ENCODE measurements at places on chromosomes 12 and 14.

DNA sequence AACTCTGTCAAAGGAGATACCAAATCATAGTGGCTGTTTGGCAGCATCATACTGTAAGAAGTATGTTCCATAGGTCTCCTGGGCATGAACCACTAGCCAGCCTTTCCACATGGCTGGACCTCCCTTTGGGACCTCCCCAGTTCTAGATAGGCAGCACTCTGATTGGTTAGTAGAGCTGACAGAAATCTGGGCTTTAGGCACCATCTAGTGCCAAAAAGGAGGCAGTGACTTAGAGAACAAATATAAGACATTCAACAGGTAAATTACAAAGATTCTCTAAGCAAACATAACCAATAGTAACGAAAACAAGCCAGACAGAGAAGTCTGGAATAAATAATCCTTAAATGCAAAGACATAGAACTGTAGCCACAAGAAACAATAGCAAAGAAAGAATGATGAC, 148.0 kb upstream of the PDE3A start:
- no peak for DNase-seq
- no peak overlapping the region for H3K4me3 ChIP-seq
- H3K36me3 ChIP-seq, result no peaks in the 10 kb centered on the region
- H3K27ac ChIP-seq, result no peak overlapping the region
- H3K27me3 ChIP-seq, result no peaks in the 10 kb centered on the region
- no peaks in the 10 kb centered on the region for H3K4me1 ChIP-seq

- H3K36me3 ChIP-seq, result no peaks in the 10 kb centered on the region
- peaks cover 4% of the 10 kb centered on the region for H3K4me1 ChIP-seq
- DNase-seq, result no peak
Observed at GRCh38 chr12:104620837-104621531, 164.2 kb downstream of the CHST11 start.

GRCh38 chr12:102869571-102869970, 47.5 kb downstream of the PAH start:
- no peak overlapping the region for H3K27ac ChIP-seq
- H3K36me3 ChIP-seq, result no peaks in the 10 kb centered on the region
- DNase-seq, result no peak
- H3K4me3 ChIP-seq, result no peak overlapping the region
- no peaks in the 10 kb centered on the region for H3K27me3 ChIP-seq

GRCh38 chr12:40032433-40033241, 73.2 kb downstream of the SLC2A13 start:
- H3K27ac ChIP-seq, result no peak overlapping the region
- no peaks in the 10 kb centered on the region for H3K27me3 ChIP-seq
- no peak overlapping the region for H3K4me3 ChIP-seq
- no peaks in the 10 kb centered on the region for H3K36me3 ChIP-seq
- no peaks in the 10 kb centered on the region for H3K4me1 ChIP-seq
- no peak for DNase-seq

DNA sequence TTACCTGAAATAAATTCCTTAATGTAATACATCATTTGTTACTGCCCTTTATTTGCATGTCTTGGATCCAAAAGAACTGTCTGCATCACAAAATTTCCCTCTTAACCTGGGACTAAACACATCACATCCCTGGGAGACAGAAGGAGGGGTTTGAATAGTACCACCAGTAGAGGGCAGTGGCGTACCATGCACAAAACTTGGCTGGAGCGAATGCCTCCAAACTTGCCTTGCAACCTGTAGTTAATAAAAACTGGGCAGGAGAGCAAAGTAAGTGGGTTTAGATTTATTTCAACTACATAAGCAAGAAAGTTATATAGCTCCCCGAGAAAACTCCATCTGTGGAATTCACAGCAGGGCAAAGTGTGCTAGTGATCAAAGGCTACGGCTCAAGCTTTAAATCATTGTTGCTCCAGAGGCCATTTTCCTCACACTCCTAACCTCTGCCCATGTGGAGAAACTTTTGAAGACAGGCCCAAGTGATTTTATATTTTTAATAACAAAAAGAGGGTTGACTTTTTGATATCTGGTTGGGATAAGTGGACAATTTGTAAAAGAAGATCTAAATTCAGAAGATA, 1176.7 kb upstream of the SEL1L start:
- H3K27me3 ChIP-seq, result no peaks in the 10 kb centered on the region
- no peak overlapping the region for H3K4me3 ChIP-seq
- DNase-seq, result no peak
- H3K36me3 ChIP-seq, result no peaks in the 10 kb centered on the region
- no peaks in the 10 kb centered on the region for H3K4me1 ChIP-seq

Measured in spleen (tissue), 13 donors.